Stimulated activated CD4-positive, alpha-beta T cell treated with anti-CD3 and anti-CD28 coated beads, TNF-alpha, amount 100 ng/mL, for 24 hours (primary cell): ENCODE measurements at places on chromosomes 4 and X.

DNA sequence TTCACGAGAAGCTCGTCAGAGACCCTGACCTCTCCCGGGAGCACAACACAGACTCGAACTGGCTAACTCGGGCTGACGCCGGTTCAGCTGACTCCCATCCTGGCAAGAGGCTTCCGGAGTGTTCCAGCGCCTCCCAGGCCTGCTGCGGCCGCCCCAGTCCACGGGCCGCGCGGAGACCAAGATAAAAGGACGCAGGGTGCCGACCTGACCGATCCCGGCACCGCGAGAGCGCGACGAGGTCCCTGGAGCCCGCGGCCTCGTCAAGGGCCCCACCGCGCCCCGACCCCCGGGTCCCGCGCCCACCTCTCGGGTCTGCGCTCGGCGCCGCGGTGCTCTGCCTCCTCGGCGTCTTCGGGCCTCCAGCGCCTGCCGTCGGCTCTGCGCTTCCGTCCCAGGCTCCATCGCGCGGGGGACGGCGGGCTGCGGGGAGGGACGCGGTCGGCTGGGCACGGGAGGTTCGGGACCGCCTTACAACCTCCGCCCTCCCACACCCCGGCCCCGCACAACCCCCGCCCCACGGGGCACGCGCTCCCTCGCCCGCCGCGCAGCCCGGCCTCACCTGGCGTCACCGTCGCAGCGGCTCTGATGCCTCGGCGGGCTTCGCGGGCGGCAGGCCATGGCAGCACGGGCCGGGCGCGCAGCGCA lies 426 bp downstream of the SLBP start:
- no peak for DNase-seq

- no peak for DNase-seq
Observed at GRCh38 chr4:163920426-163920825, 425.9 kb downstream of the TMA16 start.

- no peak for DNase-seq
Observed at GRCh38 chr4:147340111-147340510, 140.8 kb upstream of the EDNRA start.

GRCh38 chr4:69640289-69640688 lies 847 bp upstream of the UGT2A2 start:
- DNase-seq, result no peak

DNA sequence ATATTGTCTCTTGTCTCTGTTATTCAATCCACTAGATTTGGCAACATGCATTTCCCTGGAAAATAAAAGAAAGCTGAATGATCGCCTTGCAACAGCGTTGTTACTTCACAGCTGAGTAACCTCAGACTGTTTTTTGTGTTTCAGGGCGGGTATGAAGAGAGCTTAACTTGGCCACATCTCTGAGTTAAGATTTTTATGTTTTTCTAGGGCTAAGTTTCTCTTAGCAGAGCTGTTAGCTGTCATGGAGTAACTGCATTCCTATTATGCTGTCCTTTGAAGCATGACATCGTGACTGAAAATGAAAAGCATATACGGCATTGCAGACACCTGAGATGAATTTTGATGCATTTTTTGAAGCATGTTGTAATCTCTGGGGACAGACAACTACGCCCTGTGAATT lies 1798.9 kb downstream of the PCDH7 start:
- no peak for DNase-seq

GRCh38 chr4:81652069-81652478 lies 180.4 kb upstream of the RASGEF1B start:
- DNase-seq, result no peak

DNA sequence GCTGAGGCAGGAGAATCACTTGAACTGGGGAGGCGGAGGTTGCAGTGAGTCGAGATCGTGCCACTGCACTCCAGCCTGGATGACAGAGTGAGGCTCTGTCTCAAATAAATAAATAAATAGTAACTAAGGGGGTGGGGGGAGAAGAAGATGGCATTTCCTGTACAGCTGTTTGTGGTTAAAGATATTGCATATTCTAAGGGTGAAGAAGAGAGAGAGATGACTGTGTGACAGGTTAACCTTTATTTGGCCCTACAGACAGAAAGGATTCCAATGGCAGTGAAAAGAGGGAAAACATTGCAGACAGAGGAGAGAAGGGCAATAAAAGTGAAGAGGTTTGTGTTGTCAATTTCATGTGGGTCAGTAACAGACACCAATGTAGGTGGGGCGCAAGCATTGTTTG lies 9.4 kb downstream of the TASL start:
- no peak for DNase-seq

GRCh38 chr4:762211-763190 lies 56.9 kb downstream of the PCGF3 start:
- DNase-seq, result no peak

DNA sequence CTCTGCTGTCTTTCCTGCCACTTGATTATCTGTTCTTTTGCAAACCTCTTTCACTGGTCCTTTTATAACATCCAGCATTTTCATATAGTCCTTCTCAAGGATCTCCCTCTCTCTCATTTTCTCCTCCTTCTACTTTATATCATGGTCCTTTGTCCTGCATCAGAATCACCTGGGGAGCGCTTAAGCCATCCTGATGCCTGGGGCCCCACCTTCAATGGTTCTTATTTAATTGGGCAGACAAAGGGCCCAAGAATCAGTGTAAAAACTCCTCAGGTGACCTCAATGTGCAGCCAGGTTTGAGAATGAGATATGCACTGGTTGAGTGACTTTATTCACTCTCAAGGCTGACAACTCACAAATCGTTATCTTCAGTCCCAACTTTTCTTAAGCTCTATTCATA lies 283.9 kb downstream of the UNC5C start:
- no peak for DNase-seq

- DNase-seq, result no peak
Observed at GRCh38 chr4:16685536-16685935, 212.9 kb downstream of the LDB2 start.

- DNase-seq, result no peak
Observed at GRCh38 chr4:57194068-57194611, 84.0 kb upstream of the IGFBP7 start.
